ENCODE measurements at places on chromosomes 2 and 18.

DNA sequence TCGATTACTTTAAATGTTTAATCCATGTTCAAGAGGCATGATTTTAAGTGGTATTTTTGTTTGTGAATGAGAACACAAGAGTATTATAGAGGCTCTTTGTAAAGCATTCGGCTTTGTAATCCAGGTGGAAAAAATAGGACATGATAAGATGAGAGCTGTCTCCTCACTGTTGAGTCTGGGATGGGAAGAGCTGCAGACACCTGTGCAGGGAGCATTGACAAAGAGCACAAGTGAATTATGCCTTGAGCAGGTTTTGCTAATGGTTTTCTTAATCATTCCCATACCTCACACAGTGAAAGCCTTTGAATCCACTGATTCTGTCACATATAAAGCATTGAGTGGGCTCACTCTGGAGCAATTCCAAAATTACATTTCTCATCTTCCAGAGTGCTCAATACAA, 9.6 kb downstream of the COL6A3 start:
- no peak for DNase-seq

DNA sequence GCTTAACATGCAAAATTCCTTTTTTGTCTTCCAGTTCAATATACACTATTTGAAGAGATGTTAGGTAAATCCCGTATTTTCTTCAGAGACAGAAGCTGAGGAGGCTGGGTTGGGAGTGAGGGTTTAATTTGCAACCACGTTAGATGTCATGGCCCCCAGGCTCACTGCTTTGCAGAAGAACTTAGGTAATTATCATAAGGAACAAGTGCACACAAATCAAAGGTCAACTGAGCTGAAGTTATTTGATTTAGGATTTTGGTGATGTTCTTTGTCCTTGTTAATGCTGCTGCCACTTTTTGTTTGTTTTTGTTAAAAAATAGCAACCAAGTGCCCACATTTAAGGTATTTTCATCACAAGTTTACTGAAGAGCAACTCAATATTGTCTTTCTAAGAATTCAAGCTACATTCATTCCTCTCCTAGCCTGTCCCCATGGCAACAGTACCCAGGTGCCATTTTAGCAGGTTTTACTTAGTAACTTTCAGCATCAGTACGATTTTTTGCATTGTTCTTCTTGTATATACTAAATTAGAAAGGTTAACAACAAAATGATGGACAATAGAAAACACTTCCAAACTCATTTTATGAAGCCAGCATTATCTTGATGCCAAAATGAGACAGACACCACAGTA, 62.9 kb upstream of the NDUFV2 start:
- no peak for DNase-seq

DNA sequence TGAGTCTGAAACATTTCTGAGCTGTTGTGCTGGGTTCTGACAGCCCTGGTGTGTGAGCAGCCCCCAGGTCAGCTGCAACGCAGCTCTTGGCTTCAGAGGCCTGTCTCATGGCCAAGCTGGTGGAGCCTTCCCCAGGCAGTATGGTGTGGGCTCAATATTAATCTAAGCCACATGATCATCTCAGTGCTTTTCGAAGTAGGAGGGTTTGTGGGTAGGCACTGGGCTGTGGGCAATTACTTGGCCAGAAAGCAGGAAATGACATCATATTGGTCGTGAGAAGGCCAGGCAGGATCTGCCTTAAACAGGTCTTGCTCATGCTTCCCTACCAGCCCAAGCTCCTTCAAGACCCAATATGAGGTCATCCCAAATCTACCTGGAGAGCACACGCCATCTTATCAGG, 26.9 kb downstream of the LOXHD1 start:
- DNase-seq = no peak

DNA sequence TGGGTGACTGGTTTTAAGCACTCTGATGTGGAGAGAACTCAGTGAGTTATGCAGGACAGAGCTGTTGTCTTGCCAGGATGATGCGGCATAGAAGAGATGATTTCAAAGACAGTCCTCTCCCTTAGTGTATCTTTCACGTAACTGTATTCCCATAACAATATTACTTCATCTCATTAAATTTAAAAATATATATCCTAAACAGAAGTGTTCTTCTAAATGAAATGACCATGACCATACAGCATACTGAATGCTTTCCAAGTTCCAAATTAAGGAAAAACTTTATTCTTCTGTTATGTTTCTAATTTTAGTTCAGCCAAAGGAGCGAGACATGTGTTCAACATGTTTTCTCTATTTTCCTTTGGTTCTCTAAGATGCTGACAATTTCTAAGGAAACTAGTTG, 600.1 kb upstream of the FSHR start:
- DNase-seq = no peak

DNA sequence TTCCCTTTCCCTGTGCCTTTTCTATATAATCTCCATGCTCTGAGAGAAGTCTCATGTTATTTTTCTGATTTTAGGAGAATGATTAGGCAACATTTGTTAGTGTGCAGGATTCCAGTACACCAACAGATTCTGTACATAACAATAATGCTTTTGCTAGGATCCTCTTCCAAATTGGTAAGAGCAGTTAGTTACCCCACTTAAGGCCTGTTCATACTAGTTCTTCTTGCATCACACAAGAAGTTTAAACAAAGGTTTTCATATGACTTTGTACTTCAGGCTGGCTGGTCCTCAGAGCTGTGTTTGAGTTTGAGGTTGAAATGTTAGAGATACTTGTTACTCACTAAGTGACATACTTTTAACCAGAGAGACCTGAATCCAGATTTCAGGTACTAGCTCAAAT, 686.9 kb upstream of the NRXN1 start:
- no peak for DNase-seq

DNA sequence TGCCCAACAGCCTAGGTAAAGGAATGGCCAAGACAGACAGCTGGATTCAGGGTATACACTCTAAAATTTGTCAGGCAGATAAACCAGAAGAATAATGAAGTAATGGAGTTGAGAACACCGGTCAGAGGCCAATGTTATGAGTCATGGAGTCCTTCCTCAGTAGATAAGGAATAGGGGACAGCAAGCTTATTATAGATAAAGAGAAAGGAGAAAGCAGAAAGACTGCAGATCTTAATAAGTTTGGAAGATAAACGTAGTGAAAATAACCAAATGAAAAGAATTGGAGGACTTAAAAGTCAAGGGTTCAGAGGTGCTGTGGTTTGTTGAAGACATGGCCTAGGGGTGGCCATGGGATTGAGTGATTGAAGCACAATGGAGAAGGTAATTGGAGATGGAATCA, 63.5 kb upstream of the NFE2L2 start:
- no peak for DNase-seq

DNA sequence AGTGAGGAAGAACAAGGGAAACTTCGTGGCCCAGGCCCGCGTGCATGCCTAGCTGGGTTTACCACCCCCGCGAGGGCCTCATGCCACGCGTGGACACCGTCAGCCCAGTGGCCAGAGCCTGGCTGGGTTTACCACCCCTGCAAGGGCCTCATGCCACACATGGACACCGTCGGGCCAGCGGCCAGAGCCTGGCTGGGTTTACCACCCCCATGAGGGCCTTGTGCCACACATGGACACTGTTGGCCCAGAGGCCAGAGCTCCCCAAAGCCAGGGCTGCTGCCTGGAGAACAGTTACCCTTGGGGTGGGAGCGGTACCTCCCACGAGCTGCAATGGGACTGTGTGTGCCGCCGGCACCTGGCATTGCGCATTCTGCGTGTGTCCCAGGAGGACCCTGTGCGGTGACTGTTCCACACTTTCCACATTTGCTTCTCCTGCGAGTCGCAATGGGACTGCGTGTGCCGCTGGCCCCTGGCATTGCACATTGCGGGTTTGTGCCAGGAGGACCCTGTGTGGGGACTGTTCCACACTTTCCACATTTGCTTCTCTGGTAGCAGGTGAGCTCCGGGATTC, 105.6 kb upstream of the CTDP1 start:
- no peak for DNase-seq

- DNase-seq = peak; percentile 65
Observed at GRCh38 chr2:89763581-89764485, 1072.4 kb downstream of the RPIA start.

- no peak for DNase-seq
Observed at GRCh38 chr2:174365571-174365970, 30.0 kb upstream of the SCRN3 start.

GRCh38 chr2:25257032-25257552, 84.6 kb downstream of the DNMT3A start:
- peak; percentile 62 for DNase-seq

- DNase-seq = no peak
Observed at GRCh38 chr2:12787891-12788801, 71.4 kb downstream of the TRIB2 start.

DNA sequence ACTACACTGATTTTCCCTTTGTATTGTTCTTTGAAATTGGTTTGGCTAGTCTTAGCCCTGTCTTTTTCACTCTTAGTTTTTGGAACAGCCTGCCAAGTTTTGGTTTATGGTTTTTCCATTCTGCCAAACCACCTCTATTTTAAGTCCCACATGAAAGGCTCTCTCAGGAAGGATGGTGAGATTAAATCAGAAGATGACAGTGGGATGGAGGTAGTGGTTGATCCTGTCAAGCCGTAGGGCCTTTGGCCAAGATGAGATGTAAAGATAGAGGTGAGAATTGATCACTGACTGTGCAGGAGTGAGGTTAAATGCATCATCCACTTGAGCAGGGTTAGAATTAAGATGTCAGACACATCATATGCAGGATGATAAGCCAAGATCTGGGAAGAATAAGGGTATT, 948.5 kb downstream of the SLC4A3 start:
- DNase-seq = no peak

GRCh38 chr2:119293254-119293653, 69.6 kb downstream of the STEAP3 start:
- no peak for DNase-seq

GRCh38 chr2:95024960-95025405, 525 bp upstream of the MAL start:
- DNase-seq = peak; percentile 37

- no peak for DNase-seq
Observed at GRCh38 chr18:64248836-64249235, 99.9 kb upstream of the LINC00305 start.

- DNase-seq = no peak
Observed at GRCh38 chr2:232615339-232615738, 18.1 kb upstream of the EFHD1 start.

- DNase-seq = no peak
Observed at GRCh38 chr2:138207074-138207930, 243.0 kb downstream of the HNMT start.

DNA sequence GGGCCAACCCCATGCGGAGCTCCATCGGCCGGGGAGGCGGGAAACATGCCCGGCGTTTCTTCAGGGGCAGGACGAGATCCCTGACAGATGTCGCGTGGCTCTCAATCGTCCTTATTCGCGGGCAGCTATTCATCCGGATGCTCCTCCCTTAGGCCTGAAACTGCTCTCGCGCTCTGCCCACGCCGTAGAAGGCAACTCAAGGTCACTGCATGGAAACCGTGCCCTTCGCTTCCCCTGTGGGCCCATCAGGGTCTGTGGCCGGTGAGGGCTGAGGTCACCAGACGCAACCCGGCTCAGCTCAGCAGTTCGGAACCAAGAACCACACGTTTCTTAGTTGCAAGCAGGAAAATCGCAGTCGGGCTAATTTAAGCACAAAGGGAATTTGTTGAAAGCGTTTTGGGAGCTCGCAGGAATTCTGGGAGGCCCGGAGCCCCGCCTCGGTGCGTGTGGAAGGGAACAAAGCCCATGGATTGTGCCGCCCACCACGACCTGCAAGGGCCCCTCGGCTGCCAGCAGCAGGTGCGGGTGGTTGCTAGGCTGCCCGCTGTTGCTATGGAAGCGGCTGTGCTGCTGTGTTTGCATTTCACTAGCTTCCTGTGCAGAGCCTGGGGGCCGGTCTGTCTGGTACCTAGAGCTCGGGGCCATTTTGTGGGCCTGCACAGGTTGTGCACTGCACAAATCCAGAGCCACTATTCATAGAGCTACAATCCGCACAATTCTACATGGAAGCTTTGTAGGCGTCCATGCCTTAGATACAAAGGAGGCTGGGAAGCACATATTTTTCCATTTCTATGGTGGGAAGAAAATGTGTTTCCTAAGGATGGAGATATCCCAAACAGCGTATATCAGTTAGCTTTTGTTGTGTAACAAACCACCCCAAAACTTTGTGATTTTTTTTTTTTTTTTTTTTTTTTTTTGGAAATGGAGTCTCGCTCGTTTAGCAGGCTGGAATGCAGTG, 6.0 kb upstream of the ALLC start:
- no peak for DNase-seq

- no peak for DNase-seq
Observed at GRCh38 chr18:46324087-46324955, 220.1 kb downstream of the HAUS1 start.

- no peak for DNase-seq
Observed at GRCh38 chr18:63313396-63313917, 6.1 kb downstream of the BCL2 start.

DNA sequence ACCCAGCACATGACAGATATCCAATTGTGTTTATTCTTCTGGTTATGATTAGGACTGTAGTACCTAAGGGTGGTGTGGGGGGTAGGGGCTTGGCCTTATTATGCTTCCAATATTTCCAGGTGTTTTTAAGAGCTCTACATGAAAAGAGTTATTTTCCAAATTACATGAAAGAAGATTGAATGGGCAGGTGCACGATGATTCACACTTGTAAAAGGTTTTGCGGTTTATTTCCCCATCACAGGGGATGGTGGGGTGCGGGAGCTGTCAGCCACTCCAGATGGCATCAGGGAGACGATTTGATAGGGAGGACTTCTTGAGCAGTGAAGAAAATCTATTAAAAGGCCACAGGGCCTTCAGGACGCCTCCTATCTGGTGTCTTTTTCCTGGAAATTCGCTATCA, 15.1 kb upstream of the CCBE1 start:
- no peak for DNase-seq

GRCh38 chr2:54360055-54360792, 95.9 kb upstream of the SPTBN1 start:
- DNase-seq = peak; percentile 68

- no peak for DNase-seq
Observed at GRCh38 chr2:9752441-9753275, 90.6 kb upstream of the TAF1B start.

DNA sequence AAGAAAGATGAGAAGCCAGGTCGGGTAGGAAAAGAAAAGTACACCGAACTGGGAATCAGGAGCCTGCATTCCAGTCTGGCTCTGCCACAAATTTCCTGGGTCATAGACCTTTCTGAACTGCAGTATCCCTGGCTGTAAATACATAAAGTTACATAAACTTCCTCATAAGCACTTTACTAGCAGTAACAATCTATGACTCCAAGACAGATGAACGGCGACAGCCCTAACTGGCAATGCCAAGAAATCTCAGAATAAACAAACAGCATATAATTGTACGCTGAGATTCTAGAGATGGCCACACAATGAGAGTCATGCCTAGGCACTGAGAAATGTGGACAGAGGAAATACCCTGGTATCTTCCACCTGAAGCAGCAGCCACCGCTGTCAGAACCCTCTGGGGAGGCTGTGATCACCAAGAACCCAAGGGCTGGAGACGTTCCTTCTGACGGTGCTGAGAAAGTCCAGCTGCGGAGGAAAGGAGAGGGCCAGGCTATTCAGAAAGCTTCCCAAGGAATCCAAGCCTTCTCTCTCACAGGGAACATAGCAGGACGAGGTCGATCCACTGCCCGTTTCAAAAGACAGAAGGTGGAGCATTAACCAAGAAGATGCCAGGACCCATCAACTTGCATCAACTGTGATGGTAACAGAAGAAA, 89.3 kb upstream of the SLC66A3 start:
- no peak for DNase-seq
